ENCODE measurements at places on chromosomes 2 and 18. TPM values are rescaled to one million over a fixed set of nuclear protein-coding genes. Genes with fewer than 3 reads are reported as not detected.

GRCh38 chr2:134558208-134558830, 160.5 kb downstream of the TMEM163 start:
- no peak for DNase-seq

DNA sequence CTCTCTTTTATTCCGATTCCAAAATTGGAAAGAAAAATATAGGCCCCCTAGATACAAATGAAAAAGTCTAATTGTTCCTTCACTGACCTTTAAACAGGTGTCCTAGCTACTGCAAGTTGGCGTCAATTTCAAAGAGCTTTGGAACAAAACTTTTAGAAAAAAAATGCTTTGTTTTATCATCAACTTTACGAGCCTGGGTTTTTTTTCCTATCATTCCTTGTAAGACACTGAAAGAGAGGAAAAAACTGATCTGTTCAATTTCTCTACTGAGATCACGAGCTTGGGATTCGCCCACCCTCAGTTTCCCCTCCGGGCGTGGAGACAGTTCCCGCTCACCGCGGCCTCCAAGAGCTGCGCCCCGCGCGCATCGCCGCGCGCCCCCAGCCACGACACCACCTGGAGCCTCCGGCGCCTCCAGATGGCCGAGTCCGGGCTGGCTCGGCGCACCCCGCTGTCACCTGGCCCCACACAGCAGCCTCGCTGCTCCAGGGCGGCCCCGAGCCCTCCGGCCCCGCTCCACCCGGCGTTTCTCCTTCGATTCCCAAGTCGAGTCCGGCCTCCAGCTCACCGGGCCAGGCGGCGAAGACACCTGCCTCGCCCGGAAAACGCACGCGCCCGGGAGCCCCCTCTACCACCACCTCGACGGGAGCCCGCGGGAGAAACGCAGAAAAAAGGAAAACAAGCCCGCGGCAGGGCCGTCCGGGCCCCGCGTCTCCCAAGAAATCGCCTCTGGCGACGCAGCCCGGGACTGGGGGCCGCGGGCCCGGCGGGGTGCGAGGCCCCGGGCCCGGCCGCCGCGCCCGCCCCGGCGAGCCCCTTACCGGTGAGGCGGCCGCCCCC, 656 bp downstream of the TBC1D8 start:
- DNase-seq: no peak

DNA sequence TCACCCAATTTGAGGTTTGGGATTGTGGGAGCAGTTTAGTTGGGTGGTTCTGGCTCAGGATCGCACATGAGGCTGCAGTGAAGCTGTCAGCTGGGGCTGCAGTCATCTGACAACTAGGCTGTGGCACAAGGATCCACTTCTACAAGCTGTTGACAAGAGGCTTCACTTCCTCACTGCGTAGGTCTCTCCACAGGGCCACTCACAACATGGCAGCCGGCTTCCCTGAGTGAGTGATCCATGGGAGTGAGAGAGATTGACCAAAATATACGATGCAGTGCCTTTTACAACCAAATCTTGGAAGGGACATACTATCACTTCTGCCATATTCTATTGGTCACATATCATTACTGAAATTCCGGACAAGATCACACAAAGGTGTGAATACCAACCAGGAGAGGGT, 187.5 kb downstream of the DLGAP1 start:
- DNase-seq: no peak

DNA sequence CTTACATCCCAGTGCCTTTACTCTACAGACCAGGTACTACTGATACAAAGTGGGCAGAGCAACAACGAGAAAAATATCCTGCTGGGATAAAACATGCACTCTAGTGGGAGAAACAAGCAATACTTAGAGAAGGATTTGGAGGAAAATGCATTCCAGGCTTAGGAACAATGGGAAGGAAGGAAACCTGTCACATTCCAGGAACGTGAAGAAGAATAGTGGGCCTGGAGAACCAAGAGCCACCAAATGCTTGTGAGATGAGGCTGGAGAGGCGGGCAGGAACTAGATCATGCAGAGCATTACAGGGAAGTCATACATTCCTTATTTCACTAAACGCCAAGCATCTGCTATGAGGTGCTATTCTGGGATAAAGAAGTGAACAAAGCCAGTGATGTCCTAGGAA, 342.3 kb downstream of the DCC start:
- no peak for DNase-seq

DNA sequence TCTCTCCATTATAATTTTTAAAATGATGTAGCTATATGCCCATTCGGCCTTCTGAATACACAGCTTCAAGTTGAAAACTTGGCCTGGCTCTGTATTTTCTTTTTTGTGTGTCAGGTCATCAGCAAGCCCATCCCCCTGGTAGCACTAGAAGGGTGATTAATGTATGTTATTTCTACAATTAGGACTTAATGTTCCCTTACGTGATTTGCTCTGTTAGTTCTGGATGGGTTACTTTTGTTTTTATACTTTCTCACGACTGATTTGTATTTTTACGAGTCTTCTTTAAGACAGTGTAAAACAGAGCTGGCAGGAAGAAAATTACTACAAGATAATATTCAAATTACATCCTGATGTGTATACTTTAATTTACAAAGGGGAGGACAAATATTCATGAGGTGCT, 88.4 kb upstream of the RGPD4 start:
- peak; percentile 59 for DNase-seq

DNA sequence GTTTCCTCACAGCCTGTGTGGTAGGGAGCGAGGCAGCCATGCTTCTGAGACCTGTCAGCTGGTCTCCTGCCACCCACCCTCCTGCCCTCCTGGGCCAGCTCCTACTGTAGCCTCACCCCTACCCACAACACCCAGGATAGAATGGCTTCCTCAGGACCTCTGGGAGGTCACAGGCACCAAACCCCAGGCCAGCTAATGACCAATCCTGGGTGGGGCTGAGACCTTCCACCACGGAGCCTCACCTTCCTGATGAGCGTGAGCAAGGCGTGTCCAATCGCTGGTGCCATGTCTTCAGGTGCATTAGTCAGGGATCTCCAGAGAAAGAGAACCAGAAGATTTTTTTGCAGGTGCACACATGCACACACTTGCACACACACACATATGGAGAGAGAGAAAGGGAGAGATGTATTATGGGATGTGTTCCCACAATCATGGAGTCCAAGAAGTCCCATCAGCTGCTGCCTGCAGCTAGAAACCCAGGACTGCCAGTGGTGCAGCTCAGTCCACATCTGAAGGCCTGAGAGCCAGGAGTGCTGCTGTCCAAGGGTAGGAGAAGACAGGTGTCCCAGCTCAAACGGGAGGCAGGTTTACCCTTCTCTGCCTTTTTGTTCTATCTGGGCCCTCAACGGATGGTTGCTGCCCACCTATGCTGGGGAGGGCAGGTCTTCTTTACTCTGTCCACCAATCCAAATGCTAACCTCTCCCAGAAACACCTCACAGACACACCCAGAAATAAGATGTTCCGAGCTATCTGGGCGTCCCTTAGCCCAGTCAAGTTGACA, 70.4 kb upstream of the HDAC4 start:
- DNase-seq: no peak

DNA sequence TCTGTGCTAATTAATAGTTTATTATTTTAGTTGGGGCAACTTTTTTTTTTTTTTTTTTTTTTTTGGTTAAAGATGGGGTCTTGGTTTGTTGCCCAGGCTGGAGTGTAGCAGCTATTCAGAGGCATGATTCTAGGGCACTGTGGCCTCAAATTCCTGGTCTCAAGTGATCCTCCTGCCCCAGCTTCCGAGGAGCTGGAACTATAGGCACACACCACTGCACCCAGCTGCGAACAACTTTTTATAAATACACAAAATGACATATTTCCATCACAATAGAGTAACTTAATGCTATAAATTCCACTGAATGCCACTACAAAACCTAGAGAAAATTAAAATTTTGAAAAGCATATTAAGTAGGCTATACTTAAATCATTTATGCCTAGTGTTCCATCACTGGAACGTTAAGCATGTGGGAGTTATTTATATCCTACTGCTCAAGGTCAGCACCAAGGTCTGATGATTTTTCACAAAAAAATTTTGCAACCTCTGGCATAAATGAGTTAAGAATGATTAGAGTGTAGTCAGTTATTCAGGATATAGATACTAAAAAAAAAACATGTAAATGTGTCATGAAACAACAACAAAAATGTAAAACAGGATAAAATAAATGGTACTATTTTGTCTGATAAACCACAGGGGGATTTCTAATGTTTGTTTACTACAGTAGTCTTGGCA, 46.8 kb downstream of the GFPT1 start:
- no peak for DNase-seq

DNA sequence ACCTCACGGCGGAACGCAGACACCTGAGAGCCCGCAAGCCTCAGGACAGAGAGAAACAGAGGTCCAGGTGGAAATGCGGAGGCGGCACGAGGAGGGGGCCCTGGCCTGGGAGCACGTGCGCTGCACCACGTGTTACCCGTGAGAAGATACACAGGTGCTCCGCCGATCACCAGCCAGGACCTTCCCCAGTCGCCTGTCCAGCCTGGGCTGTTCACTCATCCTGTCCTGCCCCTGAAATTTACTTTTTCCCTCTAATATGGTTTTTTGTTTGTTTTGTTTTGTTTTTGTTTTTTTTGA, 44.3 kb downstream of the TWIST2 start:
- no peak for DNase-seq

- DNase-seq: peak; percentile 27
These were observed 160.6 kb downstream of the DTNA start for GRCh38 chr18:34870555-34871310.

GRCh38 chr2:12877761-12878160, 161.0 kb downstream of the TRIB2 start:
- DNase-seq: no peak

DNA sequence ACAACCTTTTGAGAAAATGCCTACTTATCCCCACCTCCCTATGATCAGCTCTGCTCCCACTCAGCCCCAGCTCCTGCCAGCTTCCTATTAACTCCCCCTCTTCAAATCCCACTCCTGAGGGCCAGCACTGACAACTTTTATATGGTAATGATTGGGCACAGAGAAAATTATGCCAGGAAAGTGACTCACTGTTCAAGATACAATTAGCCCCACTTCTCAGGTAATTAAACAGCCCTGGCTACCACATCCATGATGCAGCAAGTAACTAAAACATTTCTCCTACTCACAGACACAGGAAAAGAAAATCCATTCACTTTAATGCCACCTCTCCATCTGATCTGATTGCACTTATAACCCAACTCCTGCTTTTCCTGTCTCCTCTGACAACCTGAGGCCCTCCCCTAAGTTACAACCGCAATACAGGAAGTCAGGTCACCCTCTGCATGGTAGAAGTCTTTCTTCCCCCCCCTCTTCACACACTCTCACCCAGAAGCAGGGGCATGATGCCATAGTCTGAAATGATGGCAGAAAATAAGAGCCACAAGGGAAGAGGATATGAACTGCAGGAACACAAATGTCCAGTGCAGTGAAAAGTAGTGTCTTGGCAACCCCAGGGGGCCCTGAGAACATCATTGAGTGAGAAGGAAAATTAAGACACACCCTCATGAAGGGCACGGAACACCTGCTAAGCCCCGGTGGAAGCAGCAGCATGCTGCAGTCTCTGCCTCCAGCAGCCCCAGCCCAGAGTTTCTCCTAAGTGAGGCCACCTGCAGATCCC, 54.4 kb downstream of the STK39 start:
- no peak for DNase-seq

DNA sequence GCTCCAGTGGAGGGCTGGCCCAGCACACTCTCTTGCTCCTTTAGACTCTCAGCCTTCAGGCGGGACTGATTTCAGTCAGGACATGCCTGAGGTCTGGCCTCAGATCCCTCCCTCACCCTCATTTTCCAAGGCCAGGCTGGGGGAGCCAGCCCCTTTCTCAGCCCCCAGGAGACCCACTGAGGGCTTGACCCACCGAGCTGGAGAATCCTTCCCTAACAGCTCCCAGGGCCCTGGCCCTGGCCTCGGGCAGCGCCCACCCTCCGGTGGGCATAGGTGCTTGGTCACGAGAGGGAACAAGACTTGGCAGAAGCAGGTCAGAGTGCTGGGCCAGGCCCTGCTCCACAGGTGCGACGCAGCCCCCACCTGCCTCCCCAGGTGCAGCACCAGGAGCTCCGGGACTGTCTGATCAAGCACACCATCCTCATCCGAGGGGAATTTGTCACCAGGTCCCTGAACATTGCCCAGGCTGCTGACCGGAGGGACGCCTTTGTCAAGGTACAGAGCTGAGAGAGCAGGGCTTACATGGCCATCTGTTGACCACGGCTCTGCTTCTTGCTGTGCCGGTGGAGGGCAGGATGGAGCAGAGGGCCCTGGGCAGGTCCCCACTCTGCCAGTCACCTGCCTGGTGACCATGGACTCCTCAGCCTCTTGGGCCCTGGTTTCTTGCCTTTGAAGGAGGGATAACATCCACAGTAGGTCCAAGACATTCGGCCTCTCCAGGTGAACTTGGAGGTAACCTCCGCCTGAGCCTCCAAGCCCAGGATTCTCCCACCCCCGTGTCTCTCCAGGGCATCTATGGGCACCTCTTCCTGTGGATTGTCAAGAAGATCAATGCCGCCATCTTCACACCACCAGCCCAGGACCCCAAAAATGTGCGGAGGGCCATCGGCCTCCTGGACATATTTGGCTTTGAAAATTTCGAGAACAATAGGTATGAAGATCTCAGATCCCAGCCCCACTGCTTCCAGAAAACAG, 46.3 kb downstream of the MYO7B start:
- DNase-seq: no peak

- no peak for DNase-seq
These were observed 2.1 kb downstream of the ARID5A start for GRCh38 chr2:96538487-96539214.

- no peak for DNase-seq
These were observed 5.1 kb downstream of the CNNM3 start for GRCh38 chr2:96821113-96821675.

DNA sequence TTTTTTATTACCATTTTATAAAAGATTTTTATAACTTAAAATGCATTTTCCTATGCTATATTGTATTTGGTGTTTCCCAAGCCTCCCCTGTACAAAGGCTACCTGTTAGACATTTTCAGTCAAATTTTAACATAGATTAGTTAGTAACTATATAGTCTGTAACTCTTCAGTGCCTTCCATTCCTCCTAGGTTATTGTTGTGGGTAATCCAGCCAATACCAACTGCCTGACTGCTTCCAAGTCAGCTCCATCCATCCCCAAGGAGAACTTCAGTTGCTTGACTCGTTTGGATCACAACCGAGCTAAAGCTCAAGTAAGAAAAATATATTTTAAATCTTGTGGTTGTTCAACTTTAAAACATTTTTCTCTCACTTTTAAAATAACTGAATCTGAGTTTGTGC, 10.2 kb downstream of the MDH1 start:
- DNase-seq: no peak

Gene SOX11
- 22.9 TPM for polyA plus RNA-seq

Gene NOTO
- 0.10 TPM for polyA plus RNA-seq

Gene TTN
- polyA plus RNA-seq: 1.2 TPM

Gene ANKRD30B
- 0.62 TPM for polyA plus RNA-seq

Gene CHST9
- polyA plus RNA-seq: 5.3 TPM

Gene ABCB11
- polyA plus RNA-seq: 0.10 TPM

Gene IL36G
- 0.67 TPM for polyA plus RNA-seq

Data from left kidney (tissue), 8 donors.